ENCODE measurements at places on chromosomes 7 and 10. TPM values are rescaled to one million over a fixed set of nuclear protein-coding genes. Genes with fewer than 3 reads are reported as not detected.

The RARRES2 gene
- 133 TPM for total RNA-seq

The TMEM213 gene
- 32.8 TPM for total RNA-seq

The SPACDR gene
- 1.9 TPM for total RNA-seq

The LRRN3 gene
- 3.3 TPM for total RNA-seq

The LRIT2 gene
- total RNA-seq: not detected

The ERV3-1 gene
- total RNA-seq: 31.2 TPM

The GPC2 gene
- total RNA-seq: 3.5 TPM

DNA sequence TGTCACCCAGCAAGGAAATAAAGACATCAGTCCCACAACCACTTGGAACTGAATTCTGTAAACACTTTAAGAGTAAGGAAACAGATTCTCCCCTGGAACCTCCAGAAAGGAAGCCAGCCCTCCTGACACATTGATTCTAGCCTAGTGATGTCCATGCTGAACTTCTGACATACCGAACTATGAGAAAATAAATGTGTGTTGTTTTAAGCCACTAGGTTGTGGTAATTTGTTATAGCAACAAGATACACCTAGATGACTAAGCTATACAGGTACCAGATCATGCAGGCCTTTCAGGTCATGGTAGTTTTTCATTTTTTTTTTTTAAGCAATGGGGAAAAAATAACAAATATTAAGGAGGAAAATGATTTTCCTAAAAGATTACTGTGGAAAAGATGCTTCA is 37.6 kb upstream of the LRRTM3 start:
- DNase-seq: no peak

DNA sequence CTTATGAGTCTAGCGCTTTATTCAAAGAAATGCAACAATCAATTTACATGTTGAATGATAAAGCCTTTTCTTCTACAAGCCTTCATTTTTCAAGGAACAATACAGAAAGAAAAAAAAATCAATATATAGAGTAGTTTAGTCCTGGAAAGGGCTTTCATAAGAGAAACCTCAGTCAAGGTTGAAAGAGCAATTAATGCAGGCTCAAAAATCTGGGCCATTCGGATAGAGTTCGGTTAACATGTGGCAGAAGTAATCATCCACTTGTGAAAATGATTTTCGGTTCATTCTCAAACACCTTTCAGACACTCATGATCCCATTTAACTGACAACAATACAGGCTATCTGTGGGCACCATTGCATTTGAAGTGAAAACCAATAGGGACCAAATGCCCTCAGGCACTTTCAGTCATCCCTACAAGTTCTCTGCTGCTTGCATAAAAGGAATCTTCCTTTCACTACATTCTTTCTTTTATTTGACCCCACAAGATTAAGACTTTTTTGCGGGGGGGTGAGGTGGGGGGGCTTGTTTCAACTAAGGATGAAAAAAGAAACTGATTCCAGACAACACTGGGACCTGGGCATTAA is 177.9 kb downstream of the RNF133 start:
- DNase-seq: no peak

- no peak for DNase-seq
Observed at GRCh38 chr10:60277656-60278055, 112.0 kb downstream of the ANK3 start.

GRCh38 chr7:43083106-43083505 is 29.3 kb upstream of the HECW1 start:
- DNase-seq: no peak

DNA sequence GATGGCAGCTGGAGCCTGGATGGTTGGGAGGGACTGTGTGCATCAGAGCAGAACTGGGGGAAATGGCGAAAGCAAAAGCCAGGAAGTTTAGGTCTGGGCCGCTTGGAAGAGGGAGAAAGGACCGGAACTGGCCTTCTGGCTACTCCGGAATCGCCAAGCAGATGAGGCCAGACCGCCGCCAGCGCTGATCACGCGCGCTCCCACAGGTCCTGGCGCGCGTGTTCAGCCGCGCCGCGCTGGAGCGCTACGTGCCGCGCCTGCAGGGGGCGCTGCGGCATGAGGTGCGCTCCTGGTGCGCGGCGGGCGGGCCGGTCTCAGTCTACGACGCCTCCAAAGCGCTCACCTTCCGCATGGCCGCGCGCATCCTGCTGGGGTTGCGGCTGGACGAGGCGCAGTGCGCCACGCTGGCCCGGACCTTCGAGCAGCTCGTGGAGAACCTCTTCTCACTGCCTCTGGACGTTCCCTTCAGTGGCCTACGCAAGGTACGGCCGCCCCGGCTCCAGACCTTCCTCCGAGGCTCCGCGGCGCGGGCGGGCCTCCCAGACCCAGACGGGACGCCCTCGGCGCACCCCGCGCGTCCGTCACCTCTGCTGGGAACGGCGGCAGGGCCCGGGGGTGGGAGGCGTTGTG is 2.0 kb downstream of the CYP26C1 start:
- no peak for DNase-seq

- no peak for DNase-seq
Observed at GRCh38 chr10:105183536-105183935, 542.4 kb downstream of the SORCS3 start.

- DNase-seq: no peak
Observed at GRCh38 chr7:92131764-92132330, 2.4 kb downstream of the CYP51A1 start.

GRCh38 chr7:100975371-100975821 is 6.0 kb downstream of the MUC12 start:
- no peak for DNase-seq

- DNase-seq: no peak
Observed at GRCh38 chr10:103882285-103883007, 27.1 kb upstream of the SH3PXD2A start.

- DNase-seq: no peak
Observed at GRCh38 chr10:12279281-12279680, 70.1 kb upstream of the CAMK1D start.

DNA sequence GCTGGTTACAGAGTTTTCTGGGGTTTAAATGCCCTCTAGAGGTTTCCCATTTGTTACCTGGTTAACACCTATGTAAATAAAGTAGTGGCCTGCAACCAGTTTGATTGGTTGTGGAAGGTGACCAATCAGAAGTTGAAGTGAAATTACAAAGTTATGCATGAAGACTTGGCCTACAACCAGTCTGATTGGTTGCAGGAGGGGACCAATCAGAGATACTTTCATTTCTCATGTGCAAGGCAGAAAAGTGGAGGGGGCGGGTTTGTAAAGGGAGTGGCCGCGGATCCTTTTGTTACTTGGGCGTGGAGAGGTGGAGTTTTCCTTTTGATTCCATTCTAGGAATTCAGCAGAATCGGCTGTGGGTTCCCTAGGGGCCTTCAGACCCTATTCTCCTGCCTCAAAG is 80.8 kb downstream of the SEC23IP start:
- no peak for DNase-seq

GRCh38 chr7:17654940-17655339 is 285.4 kb downstream of the SNX13 start:
- DNase-seq: no peak

Data from left lung (tissue), 14 donors.